T-cell (primary cell): ENCODE measurements at places on chromosomes 1 and 21.
A peak's percentile ranks its signal among the peaks of the same experiment; 100 is the strongest.

DNA sequence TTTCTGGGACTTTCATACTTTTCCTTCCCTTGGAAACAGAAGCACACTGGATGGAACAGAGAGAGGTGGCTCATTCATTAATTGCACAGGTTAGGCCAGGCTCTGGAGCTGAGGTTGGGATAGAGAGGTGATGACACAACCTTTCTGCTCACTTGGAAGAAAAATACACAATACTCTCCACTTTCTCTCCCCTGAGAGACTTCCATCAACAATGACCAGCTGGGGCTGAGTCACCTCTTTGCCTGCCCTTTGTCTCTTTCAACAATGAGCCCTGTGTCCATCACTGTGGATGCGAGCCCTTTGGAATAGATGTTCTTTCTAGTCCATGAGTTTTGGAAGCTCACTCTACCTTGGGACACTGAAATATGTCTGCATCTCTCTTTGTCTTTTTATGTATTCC lies 43.1 kb downstream of the ATP2B4 start:
- DNase-seq = no peak

DNA sequence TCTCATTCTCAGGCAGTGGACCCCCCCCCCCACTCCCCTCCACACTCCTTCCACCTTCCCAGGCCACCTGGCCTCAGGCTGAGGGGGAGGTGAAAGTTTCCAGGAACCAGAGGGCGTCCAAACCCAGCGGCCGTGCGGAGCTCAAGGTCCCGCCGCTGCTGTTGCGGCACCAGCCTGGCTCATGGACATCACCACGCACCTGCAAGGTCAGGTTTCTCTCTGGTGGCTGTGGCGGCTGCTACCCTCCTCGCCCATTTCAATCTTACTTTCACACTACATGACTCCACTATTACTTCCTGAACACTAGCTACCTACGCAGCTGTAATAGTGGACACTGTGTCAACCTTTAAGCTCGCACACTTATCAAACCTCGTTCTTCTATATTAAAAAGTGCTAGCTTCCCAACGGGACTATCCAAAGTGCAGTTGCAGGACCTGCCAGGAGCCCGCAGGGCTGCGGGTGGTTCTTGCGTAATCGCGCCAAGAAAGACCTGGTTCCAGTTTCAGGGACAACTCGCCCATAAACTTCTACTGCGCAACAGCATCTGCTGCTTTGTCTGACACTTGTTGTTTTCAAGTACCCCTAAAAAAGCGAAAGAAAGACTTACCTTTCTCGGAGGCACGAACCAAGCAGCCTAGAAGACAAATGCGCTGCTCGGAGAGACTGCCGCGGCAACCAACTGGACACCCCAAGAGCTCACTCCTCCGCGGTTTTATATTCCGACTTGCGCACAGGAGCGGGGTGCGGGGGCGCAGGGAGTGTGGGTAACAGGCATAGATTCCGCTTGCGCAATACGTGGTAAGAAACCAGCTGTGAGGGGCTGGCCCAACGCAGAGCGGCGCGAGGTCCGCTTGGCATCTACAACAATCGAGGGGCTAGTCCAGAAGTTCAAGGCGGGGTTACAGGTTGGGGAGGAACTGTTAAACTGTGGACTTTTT lies at the start of gene DIRAS3:
Gene DIRAS3, minus strand, starts transcription at position 687 of the 938 bp plus-strand sequence. CDS start 3,330 bp downstream, outside the sequence.
- DNase-seq = no peak

DNA sequence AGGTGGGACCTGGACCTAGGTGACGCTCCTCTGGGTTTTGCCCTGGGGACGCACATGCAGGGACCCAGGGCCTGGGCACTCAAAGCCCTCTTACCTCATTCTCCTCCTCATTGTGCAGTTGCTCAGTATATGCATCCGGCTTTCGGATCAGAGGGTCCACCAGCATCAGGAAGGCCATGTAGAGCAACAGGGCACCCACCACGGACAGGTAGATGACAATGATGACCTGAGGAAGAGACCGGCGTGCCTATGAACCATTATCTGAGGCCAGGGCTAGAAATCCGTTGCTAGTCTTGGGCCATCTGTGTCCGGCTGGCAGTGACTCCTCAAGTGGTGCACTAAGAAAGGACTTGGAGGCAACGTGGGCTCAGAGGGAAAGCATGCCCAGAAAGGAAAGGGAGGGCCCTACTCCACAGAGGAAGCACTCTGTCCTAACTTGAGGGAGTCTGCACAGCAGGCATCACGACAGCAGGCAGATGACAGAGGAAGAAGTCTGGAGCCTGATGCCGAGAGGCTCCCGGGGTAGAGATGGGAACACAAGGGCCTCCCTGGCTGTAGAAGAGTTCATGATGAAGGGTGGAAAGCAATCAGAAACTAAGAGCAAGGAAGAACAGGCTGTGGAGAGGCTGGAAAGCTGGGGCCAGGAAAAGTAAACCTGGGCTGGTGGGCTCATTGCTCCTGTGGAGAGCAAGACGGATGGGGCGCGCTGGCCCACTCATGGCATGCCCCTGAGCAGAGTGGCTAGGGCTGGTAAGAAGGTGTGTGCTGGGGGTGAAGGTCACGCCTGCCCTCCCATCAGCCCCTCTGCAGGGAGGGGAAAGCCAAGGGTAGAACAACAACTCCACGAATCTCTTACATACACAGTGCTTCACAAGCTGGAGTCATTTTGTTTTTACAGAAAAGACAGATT lies 10.3 kb downstream of the TMEM9 start:
- no peak for DNase-seq

- no peak for DNase-seq
These were observed 6.6 kb downstream of the AJAP1 start for GRCh38 chr1:4660917-4661594.

- peak; percentile 19 for DNase-seq
These were observed 22.7 kb downstream of the ZBTB8OS start for GRCh38 chr1:32627596-32628162.
